NCI-H345 (cell line): ENCODE measurements at places on chromosomes 7 and 10.
A peak's percentile ranks its signal among the peaks of the same experiment; 100 is the strongest.

DNA sequence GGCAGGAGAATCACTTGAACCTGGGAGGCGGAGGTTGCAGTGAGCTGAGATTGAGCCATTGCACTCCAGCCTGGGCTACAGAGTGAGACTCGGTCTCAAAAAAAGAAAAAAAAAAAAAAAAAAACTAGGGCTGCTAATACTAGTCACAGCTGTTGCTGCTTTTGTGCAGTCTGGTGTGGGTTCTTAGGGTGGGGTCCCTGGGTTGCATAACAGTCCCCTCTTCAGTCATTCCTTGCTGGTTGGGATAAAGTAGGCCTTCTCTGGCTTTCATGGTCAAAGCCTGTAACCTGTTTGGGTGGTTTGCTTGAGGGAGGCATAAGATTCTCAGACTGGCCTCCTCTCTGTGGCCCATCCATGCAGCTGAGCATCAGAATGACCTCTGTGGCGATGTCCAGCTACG lies 14.1 kb downstream of the SSMEM1 start:
- DNase-seq: no peak

DNA sequence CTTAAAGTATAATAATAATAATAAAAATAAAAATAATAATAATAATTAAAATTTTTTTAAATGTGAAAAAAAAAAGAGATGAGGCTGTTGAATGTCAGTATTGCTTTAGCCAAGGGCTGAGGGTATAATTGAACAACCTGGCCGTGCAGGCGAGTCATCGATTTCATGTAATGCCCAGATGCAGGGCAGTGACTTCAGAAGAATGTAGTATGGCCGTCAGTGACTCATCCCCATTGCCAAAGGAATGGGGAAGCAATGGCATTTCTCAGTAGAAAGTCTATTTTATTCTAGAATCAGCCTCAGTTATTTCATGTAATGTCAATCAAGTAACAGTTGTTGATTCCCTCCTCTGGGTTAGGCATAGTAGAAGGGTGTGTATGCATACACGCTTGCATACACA lies 516.4 kb downstream of the GLRX3 start:
- DNase-seq: no peak

GRCh38 chr7:101575721-101576120 lies 53.4 kb downstream of the MYL10 start:
- DNase-seq: no peak

DNA sequence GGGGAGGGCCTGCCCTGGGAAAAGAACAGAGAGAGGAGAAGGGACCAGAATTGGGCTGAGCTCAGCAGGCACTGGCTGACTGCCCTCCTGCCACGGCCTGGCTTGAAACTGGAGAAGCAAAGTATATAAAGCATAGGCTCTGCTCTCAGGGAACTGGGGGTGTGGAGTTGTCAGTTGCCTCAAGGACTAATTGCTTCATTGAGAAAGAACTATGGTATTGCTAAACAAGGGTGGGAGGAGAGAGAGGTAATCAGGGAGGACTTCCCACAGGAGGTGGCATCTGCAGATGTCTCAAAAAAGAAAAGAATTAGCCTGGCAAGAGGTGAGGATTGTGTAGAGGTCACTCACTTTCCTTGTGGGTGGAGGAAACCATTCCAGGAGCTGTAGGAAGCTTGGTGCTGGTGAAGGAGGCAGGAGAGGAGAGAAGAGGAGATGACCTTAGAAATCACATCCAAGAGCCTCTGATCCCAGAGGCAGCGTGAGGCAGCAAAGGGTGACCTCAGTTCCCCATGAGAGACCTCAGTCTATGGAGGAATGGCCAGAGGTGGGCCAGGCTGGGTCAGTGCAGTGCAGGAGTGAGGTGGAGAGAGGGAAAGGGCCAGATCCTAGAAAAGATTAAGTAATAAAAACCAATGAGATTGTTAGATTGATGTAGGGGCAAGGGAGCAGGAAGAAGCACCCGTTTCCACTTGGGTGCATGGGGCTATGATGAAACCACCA lies 2.4 kb downstream of the PILRB start:
- no peak for DNase-seq

DNA sequence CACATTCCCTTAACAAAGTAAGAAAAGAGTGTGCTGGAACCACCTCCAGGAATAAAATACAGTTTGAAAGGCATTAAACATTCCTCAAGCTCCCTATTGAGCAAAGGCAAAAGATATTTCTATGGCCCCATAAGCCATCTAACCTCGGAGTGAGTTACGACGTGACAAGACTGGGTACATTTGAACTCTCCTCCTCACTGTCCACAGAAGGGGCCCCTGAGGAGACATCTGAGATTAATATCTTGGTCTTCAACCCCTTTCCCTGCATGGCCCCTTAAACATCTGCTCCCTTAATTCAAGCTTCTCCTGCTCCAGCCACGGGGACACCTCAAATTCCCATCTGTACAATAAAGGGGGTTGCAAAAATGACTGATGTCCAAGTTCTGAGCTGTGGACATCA lies 526 bp downstream of the GIMAP1 start:
- DNase-seq: no peak

GRCh38 chr10:70363971-70364771 lies 18.3 kb downstream of the LRRC20 start:
- peak; percentile 75 for DNase-seq

GRCh38 chr7:169276-170172 lies 22.8 kb upstream of the FAM20C start:
- no peak for DNase-seq

DNA sequence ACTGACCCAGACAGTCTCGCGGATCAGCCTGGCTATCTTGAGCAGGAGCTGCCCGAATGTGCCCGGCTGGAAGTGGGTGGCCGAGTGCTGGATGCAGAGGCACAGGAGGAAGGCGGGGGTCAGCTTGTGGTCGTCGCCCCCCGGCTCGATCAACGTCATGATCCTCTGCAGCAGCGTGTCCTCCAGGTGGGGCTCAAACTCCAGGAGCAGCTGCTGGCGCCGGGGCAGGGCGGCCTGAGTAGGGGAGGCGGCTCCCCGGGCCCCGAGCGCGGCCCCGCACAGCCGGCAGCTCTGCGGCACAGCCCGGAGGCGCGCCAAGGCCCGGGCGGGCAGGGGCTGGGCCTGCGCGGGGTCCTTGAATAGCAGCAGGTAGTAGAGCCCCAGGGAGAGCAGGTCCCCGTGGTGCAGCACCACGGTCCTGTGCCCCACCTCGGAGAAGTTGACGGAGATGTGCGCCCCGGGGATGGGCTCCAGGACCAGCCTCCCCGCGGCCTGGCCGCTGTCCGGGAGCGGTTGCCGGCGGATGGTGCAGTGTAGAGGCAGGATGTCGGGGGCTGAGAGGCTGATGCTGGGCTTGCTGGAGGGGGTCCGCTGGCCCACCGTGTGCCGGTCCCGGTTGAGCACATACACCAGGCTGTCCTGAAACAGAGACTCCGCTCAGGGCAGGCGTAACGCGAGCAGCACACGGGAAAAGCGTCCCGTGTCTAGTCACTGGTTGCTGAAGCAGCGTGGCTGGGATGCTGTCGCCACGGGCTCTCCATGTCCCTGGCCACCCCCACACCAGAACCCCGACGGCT lies 27.0 kb downstream of the PAPOLB start:
- DNase-seq: no peak

DNA sequence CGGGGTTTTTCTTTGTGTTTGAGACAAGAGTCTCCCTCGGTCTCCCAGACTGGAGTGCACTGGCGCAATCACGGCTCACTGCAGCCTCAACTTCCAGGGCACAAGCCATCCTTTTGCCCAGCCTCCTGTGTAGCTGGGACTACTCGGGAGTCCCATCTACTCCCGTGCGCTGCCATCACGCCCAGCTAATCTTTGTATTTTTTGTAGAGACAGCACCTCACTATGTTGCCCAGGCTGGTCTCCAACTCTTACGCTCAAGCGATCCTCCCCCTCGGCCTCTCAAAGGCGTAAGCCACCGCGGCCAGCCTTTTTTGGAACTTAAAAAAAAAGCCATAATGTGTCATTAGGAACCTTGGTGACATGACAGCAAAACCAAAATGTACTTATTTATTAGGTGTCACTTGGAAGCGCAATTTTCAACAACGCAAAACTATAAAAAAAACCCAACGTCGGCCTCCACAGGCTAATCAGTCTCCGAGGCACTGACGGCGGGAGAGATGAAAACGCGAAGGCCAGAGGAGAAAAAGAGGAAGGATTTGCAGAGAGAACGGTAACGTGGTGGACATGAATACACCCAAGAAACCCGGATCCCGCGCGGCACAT lies 911 bp upstream of the HNRNPH3 start:
- DNase-seq: no peak

DNA sequence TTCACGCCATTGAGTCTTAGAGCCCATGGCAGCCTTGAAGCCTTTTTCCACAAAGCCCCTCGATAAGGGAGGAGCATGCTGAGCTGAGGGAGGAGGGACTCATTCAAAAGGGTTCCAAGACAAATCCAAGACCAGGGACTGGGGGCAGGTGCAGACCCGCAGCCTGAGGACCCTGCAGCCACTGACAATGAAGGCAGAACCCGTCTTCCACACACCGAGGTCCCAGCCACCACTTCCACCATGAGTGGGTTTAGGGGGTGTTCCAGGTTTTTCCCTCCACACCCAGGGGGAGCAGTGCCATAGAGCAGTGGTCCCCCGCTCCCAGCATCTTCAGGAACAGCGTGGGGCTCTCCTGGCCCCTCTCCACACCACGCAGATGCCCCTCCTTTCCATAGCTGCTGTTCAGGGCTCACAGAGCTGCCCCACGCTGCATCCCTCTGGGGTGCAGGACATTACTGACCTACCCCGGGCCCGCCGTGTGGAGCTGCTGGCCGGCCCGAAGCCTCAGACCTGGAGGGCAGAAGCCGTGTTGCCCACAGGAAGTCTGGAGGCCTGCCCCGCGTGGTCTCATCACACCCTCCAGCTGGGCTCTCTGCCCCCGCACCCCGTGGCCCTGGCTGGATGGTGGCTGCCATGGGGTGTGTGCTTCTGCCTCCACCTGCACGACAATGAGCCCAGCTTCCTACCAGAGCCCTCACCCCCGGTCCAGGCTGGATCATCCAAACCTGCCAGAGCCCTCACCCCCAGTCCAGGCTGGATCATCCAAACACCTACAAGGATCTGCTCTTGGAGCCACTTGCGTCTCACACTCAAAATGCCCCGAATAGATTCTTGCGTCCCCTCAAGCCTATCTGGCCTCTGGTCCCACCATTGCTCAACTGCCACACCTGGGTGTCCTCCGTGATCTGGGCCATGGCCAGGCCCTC lies 220.0 kb upstream of the TCERG1L start:
- DNase-seq: no peak

DNA sequence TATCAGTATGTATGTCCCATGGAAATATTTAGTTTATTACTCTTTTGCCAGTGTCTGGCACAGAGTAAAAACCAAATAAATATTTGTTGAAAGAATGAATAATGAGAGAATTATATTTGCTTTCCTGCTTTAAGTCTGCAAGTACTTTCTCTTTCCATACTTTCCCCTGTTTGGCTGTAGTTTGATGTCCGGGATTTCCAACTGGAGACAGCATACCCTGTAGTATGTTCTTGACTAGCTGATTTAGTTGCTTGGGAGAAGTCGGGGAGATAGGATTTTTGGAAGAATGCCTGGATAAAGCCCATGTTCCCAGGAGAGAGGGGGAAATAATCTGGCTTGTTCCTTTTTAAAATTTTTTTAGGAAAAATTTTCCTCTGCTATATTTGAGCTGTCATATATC lies 516.1 kb downstream of the CCSER2 start:
- no peak for DNase-seq

DNA sequence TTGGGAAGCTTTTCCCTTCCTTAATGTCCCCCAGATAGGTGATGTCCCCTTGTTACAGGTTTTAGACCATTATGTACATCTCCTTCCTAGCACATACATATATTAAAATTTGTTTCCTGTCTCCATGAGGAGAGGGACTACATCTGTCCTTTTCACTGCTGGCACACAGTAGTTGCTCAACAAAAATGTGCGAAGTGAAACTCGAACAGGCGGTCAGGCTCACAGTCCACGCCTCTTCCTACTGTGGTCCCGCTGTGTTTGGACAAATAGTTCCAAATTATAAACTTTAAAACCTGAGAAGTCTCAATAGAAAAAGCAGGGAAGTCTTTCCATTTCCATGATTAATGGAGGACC lies 1.2 kb upstream of the HHEX start:
- no peak for DNase-seq

- no peak for DNase-seq
Measured at GRCh38 chr10:63376560-63377304, 89.0 kb downstream of the JMJD1C start.

GRCh38 chr7:4797858-4798705 lies 22.7 kb downstream of the AP5Z1 start:
- DNase-seq: no peak

DNA sequence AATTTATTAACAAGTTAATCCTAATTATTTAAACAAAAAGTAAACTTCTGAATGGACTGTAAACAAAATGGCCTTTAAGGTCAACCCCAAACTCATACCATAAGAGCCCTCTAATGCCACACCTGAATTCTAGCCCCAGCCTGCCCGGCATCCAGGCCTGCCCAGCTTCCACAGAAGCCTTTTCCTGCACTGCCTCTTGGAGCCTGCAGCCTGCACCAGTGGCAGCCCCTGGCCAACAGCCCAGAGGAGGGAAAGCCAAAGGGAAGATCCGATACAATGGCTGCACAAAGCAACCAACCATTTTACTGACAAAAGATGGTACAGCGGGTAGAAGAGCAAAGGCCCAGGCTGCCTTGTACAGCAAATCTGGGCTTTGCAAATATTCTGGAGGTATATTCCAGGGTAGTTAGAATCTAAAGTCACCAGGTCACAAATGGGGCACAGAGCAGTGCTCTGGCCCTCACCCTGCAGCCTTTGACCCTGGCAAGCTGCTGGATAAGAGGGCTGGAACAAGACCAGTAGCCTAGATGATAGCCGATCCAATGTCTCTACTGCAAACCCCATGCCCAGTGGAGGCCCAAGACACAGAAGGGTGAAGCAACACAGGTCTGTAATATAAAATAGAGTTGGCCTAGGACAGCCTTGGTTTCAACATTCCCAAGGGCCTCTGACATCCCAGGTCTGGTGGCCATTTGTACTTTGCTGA lies 12.5 kb upstream of the CH25H start:
- no peak for DNase-seq

- no peak for DNase-seq
Measured at GRCh38 chr7:129845972-129846327, 106.8 kb downstream of the UBE2H start.

- DNase-seq: no peak
Measured at GRCh38 chr7:87341441-87341840, 4.0 kb upstream of the CROT start.

- DNase-seq: no peak
Measured at GRCh38 chr10:83469728-83470331, 669.5 kb upstream of the GHITM start.

GRCh38 chr10:103197174-103197573 lies 4.1 kb upstream of the NT5C2 start:
- DNase-seq: no peak

- no peak for DNase-seq
Measured at GRCh38 chr10:33113466-33113865, 155.4 kb upstream of the ITGB1 start.

DNA sequence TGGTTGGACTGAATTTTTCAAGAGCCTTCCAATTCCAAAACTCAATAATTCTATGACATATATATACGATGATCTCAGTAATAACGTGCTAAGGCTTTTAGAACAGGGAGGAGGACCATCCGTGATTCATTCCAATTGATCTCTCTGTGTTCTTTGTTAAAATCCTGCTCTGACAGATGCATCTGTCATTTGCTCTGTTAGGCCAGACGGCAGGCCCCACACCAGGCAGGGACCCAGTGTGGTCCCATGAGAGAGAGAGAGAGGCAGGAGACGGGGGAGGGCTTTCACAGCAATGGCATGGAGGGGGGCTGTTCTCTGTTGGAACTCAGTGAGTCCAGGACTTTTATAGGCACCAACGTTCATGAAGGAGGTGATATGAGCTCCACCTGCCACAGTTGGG lies 160.0 kb upstream of the INSYN2A start:
- no peak for DNase-seq
